AG08396 (cell line): ENCODE measurements at places on chromosomes 5 and 9.

- DNase-seq: no peak
These were observed 32.5 kb downstream of the FAM240B start for GRCh38 chr9:38687389-38687842.

DNA sequence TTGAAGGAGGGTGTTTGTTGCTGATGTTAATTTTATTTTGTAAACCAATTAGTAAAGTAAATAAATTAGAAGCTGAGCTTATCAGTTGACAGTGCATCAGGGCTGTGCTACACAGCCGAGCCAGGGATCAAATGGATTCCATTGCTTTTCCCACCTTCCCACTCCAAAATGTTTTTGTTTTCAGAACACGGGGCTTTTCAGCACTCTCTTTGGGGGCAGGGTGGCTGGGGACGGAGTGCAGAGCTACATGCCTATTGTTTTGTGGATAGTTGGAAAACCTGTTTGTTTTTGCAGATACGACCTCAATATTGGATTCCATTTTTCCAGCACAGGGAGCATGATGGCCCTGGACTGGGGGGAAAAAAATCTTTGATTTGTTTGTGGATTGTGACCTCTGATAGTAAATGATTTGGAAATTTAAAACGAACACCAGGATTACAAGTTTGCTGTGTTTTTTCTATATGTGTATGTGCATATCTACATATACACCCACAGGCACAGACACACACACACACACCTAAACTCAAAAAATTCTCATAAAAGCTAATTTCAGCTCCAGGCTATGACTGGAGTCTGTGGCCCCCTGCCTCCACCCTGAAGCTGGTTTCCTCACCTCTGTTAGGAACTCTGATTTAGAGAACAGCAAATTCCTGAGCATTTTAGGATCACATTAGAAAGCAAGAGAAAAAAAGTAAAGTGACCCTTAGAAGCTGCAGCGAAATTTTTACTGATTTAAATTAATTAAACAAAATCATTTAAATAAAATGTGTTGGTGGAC is 371.7 kb upstream of the IRX2 start:
- DNase-seq: no peak

- no peak for DNase-seq
These were observed 177.4 kb downstream of the SLC28A3 start for GRCh38 chr9:84163052-84163650.

GRCh38 chr5:178831049-178831448 is 28.7 kb upstream of the ZNF354B start:
- no peak for DNase-seq

- DNase-seq: no peak
These were observed 402.6 kb downstream of the PLK2 start for GRCh38 chr5:58057324-58057723.

- DNase-seq: peak; percentile 59
These were observed 118.0 kb downstream of the ESM1 start for GRCh38 chr5:54867310-54867944.

- no peak for DNase-seq
These were observed 351.0 kb upstream of the SLC24A2 start for GRCh38 chr9:20139763-20140290.

DNA sequence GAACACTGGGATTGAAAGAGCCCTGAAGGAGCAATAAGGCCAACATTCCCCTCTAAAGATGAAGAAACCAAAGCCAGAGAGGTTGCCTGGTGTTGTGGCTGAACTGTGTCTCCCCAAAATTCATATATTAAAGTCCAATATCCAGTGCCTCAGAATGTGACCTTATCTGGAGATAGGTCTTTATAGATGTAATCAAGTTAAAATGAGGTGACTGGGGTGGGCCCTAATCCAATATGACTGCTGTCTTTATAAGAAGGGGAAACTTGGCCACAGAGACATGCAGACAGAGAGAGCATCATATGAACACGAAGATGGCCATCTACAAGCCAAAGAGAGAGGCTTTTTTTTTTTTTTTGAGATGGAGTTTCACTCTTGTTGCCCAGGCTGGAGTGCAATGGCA is 66.9 kb upstream of the PLPP1 start:
- DNase-seq: no peak

DNA sequence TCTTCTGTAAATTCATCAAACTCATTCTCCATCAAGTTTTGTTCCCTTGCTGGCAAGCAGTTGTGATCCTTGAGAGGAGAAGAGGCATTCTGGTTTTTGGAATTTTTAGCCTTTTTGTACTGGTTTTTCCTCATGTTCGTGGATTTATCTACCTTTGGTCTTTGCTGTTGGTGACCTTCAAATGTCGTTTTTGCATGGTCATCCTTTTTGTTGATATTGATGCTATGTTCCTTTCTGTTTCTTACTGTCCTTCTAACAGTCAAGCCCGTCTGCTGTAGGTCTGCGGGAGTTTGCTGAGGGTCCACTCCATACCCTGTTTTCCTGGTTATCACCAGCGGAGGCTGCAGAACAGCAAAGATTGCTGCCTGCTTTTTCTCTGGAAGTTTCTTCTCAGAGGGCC is 140.9 kb downstream of the RPS23 start:
- DNase-seq: no peak

GRCh38 chr5:177249761-177250537 is 53.6 kb downstream of the RAB24 start:
- DNase-seq: no peak

DNA sequence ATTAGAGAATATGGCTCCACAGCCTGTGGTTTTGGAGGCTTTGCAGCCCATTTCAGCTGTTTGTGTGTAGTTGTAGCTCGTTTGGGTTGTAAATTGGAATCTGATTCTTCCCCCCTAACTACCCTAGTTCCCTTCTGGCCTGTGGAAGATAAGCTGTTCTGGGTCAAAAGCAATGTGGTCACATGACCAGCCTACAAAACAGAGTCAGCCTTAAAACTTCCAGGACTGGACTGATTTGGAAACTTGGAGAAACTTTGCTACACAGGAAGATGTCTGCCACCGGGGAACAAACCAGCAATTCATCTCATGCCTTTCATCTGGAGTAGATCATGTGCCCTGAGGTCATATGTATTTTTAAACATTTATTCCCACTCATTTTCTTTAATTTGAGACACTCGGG is 83.8 kb downstream of the DAPK1 start:
- no peak for DNase-seq

- no peak for DNase-seq
These were observed 79.8 kb upstream of the KLF9 start for GRCh38 chr9:70494221-70494620.

GRCh38 chr9:101706997-101707396 is 31.4 kb downstream of the GRIN3A start:
- no peak for DNase-seq

DNA sequence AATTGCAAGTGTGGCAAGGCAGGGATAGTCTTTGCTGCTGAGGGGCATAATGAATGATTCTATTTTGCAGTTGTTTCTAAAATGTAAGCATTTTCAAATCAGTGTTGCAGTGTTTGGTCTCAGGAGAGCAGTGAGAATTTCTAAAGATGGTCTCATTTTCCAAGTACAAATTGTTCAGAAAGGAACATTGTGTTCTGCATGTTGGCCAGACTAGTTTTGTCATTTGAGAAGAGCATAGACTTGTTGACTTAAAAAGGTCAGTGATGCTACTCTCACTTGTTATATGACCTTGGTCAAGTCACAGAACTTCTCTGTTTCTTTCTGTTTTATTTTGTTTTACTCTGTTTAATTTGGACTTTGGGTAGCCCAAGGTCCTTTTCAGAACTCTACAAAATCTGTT is 344.6 kb downstream of the OSTF1 start:
- DNase-seq: no peak
